ENCODE measurements at places on chromosomes 3 and 15.
A peak's percentile ranks its signal among the peaks of the same experiment; 100 is the strongest.

- DNase-seq: no peak
Observed at GRCh38 chr3:184944241-184944640, 132.3 kb downstream of the VPS8 start.

DNA sequence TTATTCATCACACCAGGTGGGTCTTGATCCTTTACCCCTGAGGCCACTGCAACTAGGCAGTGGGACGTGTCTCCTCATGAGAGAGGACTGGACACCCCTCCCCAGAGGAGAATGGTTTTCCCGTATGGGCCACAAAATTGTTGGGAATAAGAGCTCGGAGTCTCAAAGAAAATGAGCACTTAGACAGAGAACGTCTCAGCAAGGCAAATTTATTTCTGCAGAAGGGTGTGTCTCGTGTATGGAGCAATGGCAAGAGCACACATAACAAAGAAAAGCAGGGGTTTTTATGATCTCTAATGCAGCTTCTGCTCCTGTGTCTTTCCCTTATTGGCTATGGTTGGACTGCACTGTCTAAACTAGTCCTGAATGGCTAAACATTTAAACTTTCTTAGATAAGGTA, 803.5 kb downstream of the PLOD2 start:
- DNase-seq: no peak

- no peak for DNase-seq
Observed at GRCh38 chr3:34582055-34582454, 783.6 kb downstream of the PDCD6IP start.

DNA sequence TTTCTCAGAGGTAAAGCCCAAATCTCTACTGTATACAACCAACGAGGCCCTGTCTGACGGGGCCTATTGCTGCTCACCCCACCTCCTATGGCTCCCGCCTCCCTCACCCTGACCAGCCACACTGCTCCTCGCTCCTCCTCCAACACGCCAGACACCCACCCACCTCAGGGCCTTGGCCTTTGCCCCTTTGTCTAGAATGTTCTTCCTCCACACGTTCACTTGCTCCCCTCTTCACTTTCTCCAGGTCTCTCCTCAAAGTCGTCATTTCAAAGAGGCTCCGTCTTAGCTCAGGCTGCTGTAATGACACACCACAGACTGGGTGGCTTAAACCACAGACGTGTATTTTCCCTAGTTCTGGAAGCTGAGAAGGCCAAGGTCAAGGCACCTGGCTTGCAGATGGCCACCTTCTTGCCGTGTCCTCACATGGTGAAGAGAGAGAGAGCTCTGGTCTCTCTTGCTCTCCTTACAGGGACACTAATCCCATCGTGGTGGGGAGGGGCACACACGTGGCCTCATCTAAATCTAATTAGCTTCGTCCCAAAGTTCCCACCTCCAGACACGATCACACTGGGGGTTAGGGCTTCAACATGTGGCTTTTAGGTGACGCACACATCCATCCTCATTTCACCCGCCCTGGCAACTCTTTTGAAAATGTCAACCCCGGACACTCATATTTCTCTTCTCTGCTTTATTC, 98.2 kb downstream of the TLE3 start:
- no peak for DNase-seq

- peak; percentile 73 for DNase-seq
Observed at GRCh38 chr3:190101320-190102011, 19.2 kb downstream of the P3H2 start.

DNA sequence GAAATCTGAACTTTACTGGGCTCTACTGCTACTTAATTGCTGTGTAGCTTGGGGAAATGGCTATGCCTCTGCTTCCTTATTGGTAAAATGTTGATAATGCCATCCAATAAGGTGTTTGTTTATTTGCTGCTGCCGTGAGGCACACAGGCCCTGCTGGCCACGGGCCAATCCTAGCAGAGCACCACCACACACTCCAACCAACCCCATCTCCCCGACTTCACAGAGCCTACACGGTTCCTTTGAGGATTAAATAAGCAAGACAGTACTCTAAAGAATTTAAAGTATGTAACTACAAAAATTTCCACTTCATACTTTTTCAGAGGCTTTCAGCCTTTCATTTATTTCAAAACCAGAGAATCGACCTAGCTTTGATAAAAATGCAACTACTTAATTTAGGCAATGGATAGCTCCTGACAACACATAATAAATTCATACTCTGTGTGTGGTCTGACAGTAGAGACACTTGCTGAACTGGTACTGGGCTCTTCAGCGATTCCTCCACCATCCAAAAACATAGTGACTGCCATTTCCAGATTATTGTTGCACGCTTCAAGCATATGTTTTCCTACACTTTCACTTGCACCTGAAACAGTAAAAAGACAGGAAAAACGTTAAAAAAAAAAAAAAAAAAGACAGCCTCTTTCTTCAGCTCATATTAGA, 25.3 kb downstream of the UBXN7 start:
- peak; percentile 79 for DNase-seq

DNA sequence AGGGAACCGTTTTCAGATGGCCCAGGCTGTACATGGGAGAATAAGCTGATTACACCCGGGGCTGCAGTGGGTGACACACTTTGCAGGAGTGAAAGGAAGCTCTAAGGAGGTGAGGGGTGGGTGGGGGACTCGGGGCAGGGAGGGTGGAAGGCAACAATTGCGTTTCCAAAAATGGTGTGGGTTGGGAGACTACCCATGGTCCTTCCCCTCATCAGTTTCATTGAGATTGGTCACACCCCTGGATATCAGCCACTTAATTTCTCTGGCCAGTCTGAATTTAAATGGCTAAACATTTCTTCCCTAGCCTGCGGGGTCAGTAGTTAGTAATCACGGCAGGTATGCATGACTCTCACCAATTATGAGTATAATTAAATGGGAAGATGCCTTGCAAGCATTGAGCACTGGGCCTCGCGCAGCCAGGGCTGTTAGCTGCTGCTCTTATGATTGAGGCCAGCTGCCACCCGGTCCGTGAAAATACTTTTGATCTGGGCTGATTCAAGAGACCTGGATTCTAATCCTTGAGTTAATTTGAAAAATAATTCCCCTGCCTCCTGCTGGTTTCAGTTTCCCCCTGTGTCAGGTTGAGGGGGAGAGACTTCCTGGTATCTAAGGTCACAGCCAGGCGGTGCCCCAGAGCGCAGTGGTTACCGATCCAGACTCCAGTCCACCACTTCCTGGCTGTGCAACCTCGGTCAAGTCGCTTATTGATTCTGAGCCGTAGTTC, 23.3 kb downstream of the SLC6A6 start:
- no peak for DNase-seq

DNA sequence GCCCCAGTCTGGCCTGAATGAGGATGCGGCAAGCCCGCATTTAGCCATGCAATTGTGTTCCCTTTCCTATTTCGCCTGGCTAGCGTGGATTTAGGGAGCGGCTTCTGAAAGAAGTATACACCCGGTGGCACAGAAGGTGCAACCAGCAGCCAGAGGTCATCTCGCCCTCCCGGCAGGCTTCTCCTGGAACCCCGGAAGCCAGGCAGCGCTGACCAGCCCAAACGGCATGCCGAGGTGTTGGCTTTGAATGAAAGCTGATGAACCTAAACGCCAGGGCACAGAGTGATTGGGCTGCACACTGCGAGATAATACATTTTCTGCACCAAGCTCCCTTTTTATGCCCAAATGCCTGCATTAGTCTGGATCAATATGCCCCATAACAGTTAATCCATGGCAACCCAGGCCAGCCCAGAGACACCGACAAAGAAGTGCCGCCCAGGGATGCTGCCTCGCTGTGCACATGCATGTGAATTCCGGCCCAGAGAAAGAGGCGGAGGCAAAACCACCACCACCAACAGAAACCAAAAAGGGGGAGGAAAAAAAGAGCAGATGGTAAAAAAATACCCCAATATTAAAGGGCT, 1.4 kb downstream of the SRGAP3 start:
- DNase-seq: no peak

DNA sequence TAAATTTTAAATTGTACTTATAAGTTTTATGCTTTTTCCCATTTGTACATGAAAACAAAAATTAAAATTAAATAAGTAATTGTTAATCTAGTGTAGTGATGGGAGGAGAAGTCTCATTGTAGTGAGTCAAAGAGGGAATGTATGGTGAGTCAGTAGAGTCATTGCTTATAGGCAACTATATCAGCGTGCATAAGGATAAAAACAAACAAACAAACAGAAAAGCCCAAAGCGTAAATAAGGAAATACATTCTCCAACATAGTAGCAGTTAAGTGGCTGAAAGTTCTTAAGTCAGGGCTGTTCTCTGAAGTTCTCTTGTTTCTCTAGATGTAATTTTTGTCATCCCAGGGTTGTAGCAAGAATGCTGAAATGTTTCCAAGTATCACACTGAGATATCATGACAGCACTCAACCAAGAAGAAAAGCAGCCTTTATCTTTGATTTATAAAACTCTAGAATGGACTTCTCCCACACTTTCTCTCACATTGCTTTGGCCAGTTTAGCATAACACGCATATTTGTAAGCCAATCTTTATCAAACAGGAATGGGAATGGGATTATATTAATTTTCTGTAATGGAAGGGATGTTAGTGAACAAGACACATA, 184.1 kb upstream of the TP63 start:
- DNase-seq: no peak

DNA sequence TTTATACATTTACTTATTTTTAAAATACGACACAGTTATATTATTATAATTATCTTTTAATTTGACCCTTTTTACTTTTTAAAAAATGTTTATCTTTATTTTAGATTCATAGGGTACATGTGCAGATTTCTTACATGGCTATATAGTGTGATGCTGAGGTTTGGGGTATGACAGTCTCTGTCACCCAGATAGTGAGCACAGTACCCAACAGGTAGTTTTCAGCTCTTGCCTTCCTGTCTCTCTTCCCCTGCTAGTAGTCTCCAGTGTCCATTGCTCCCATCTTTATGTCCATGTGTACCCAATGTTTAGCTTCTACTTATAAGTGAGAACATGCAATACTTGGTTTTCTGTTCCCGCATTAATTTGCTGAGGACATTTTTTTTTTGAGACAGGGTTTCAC, 21.8 kb upstream of the KCNMB2 start:
- DNase-seq: no peak

- DNase-seq: no peak
Observed at GRCh38 chr3:111747490-111747889, 111.6 kb upstream of the PHLDB2 start.

- no peak for DNase-seq
Observed at GRCh38 chr3:71415681-71416122, 167.8 kb downstream of the FOXP1 start.

DNA sequence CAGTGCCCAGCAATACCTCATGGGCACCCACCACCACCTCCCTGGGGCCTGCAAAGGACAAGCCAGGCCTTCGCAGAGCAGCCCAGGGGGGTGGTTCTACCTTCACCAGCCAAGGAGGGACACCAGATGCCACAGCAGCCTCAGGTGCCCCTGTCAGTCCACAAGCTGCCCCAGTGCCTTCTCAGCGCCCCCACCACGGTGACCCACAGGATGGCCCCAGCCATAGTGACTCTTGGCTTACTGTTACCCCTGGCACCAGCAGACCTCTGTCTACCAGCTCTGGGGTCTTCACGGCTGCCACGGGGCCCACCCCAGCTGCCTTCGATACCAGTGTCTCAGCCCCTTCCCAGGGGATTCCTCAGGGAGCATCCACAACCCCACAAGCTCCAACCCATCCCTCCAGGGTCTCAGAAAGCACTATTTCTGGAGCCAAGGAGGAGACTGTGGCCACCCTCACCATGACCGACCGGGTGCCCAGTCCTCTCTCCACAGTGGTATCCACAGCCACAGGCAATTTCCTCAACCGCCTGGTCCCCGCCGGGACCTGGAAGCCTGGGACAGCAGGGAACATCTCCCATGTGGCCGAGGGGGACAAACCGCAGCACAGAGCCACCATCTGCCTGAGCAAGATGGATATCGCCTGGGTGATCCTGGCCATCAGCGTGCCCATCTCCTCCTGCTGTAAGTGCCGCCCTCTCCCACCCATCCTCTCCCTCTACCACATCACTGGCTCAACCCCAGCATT, 19.2 kb upstream of the BFSP2 start:
- no peak for DNase-seq
